CD4-positive, alpha-beta T cell treated with Interleukin-15 for 4 hours (primary cell): ENCODE measurements at places on chromosomes 1 and 21.

DNA sequence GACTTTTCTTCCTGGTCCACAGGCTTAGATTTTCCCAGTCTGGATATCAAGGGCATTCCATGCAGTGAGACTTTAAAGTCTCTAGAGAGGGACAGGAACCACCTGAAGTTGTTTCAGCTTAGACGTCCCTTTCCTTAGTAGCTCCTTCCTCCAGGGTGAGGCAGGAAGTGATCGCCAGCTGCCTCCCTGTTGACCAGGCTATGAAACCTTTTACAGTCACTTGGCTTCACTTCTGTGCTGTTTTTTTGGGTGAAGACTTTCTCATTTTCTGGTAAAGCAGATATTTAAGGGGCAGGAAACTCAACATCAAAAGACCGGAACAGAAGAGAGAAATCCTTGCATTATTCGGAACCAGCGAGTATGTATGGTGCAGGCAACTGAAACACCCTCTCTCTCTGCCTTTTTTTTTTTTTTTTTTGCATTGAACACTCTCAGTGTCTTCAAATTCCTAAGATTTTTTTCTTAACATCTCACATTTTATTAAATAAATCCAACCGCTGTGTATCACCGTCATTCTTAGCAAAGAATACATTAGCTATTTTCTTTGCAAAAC lies 234.6 kb upstream of the IRF2BP2 start:
- no peak for DNase-seq

GRCh38 chr1:7422081-7422480 lies 349.0 kb upstream of the VAMP3 start:
- DNase-seq = no peak

DNA sequence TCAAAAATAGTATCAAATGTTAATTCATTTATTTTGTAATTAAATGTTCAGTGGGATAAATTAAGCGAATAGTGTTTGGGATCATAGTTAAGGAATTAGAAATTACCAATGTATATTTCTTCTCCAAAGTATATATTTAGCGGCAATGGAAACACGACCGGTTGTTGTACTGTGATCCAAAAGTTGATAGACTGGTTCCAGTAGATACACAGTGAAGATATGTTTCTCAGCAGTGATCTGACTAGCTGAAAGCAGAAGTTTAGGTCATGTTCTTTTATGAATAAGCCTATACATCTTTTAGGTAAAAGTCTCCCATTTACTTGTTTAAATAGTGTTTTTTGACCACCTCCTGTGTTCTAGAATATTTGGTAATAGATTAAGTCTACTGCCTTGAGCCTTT lies 8.8 kb downstream of the USP16 start:
- no peak for DNase-seq

- DNase-seq = no peak
These were observed 40.5 kb downstream of the EPHB2 start for GRCh38 chr1:22751124-22751531.

- DNase-seq = no peak
These were observed 41.2 kb downstream of the OPRD1 start for GRCh38 chr1:28853093-28853742.

DNA sequence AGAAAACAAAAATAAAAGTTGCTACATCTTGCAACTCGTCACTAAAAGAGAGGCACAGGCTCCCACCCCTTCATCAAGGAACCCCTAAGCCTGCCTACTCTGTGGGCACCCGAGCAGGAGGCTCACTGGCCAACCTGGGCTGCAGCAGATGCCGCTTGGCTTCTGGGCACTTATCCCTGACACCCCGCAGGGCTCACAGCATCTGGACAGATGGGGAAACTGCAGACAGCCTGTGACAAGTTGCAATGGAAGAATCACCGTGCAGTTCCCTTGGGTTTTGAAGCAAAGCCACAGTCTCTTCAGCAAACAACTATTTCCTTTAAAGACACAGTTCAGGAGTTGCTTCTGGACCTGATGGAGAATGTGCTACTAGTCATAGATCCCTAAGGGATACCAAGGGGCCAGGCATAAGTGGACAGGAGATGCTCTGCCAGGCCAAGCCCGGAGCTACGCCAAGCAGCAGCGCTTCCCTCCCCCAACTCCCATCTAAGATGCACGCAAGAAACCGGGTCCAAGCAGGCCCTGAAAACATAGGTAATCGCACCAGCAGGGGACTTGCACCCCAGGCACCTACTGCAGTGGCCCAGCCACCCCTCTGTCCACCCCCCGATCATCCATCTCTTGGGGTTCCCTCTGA lies 170.6 kb downstream of the NPHP4 start:
- no peak for DNase-seq
